ENCODE measurements at places on chromosomes 2 and 18.
A peak's percentile ranks its signal among the peaks of the same experiment; 100 is the strongest.

DNA sequence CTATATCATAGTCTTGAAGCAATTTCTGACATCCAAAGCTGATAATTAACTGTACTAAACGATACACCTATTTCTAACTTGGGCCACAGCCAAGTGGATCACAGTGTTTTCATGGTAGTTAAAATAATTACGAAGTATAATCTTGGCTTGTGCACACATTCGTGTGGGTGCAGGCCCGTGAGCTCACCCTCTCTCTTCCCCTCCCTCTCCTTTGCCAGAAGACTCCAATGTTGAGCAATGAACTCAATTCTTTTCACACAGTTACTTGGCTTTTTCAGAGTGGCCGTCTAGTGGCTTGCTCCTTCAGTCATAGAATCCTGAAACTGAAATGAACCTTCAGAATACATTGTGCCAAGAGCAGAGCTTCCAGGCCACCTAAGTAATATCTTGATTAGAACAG, 178.7 kb downstream of the NCKAP5 start:
- DNase-seq, result no peak

DNA sequence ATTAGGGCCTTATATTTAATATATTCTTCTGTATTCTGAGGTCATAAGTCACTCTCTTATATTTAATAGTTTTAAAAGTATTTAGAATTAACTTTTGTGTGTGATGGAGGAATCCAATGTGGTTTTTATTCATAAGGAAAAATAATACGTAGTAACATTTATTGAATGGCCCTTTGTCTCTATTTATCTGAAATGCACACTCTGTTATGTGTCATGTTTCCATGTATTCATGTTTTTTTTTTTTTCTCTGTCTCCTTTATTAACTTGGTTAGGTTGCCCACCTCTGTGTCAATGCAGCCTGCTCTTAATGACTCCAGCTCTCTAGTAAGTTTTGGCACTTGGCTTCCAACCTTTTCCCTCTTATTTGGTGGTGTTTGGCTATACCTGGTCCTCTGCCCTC, 33.8 kb downstream of the RNF144A start:
- no peak for DNase-seq

GRCh38 chr2:200456567-200456966, 53.3 kb downstream of the KCTD18 start:
- DNase-seq, result no peak

DNA sequence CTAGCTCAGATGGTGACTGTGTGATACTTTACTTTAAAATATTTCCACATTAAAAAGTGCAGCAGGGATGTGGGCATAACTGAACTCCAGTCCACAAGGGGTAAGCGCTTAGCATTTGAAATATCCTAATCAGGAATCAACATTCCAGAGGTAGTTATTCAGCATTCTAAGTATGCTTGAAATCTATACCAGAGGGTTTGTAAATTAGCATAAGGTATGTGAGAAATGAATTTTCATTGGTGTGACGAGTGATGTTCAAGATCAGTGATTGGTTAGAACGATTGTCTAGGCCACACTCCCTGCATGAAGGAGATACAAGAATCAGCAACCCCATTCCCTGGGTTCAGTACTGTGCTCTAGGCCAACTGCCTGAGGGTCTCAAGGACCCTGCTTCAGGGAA, 42.6 kb downstream of the MAPK4 start:
- DNase-seq, result no peak

DNA sequence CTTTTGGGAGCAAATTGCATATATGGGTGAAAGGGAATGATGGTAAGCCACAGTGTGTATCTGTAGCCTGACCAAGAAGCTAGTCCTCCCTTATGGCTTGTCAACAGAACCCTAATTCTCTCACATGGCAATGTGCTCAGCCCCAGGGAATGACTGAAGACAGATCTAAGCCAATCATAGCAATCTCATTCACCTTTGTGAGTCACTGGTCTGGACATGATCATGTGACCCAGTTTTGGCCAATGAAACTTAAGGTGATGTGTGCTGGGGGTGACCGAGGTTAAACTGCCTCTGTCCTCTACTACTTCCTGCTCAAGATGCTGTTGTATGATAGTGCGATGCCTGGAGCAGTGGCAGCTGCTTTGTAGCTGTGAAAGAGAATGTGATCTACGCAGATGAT, 491.2 kb upstream of the HS6ST1 start:
- no peak for DNase-seq

- DNase-seq, result peak; percentile 53
Observed at GRCh38 chr2:219002395-219003266, 9.4 kb upstream of the CRYBA2 start.

GRCh38 chr2:65545837-65546805, 113.7 kb upstream of the SPRED2 start:
- DNase-seq, result no peak

- no peak for DNase-seq
Observed at GRCh38 chr2:85468096-85468703, 49.7 kb downstream of the SH2D6 start.

DNA sequence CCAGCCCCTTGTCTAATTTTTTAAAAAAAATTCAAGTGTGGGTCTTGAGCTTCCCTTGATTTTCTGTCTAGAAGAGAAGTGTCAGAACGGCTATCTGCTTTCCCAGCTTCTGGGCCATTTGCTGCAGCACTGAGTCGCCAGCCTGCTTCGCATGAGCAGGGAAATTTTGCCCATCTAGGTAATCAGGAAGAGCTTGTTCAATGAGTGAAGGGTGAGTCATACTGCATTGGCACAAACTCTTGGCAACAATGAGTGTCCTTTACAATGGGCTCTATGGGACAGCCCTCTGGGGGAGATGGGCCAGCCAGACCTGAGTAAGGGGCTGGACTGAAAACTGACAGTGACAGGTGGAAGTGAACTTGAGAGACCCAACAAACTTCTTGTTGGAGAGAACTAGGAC, 2.4 kb upstream of the RNF144A start:
- DNase-seq, result peak; percentile 31

DNA sequence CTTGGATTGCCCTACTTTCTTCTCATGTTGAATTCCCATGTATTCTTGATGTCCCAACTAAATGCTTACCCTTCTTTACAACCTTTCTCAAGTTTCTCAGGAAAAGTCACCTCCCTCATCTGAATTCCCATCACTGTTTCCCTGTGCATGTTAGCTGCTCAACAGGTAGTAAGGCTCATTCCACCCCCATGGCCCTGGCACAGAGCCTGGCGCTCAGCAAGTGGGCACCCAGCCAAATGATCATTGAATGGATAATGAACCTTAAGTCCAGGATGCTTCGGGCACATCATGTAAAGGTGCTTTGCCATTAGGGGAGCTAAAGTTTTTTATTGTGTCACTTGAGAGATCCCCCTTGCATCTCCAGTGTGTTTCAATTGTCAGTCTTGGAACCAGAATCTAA, 124.0 kb downstream of the PKP4 start:
- no peak for DNase-seq

DNA sequence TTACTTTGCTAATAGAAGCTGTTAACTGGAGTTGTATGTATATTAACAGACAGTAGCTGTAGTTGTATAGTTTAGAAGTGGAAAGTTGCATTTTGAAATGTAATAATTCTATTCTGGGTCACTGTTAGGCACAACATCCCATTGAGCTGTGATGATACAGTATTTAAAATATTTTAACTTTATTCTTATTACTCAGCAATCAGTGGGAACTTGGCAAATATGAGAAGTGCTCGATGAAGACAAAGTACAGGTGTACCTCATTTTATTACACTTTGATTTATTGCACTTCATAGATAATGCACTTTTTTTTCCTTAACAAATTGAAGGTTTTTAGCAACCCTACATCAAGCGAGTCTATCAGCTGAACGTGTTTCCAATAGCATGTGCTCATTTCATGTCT, 8.6 kb downstream of the DNAJC10 start:
- DNase-seq, result no peak

GRCh38 chr2:216635171-216635570, 2.0 kb downstream of the IGFBP2 start:
- DNase-seq, result no peak

DNA sequence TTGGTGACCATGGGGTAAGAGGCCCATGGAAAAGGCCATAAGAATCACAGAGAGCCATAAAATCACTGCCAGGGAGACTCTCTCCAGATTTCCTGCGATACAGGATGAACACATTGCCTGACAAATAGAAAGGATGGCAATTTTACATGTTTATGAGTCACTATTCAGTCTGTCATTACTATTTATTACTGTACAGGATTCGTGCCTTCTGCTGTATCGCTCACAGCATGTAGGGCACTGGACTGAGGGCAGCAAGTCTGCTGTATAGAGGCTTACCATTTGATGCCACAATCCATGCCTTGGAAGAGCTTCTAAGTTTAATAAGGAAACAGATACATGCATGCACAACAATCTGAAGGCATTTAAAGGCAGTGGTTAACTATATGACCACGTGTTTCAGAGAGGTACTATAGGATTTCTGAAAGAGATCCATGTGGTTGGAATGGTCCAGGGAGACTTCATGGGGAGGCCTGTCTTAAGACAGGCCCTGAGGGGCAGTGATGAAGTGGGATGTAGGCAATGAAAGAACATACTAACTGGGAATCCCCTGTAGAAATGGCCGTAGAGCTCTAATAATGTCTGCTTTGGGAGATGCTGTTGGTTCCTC, 702.4 kb upstream of the RAB6C start:
- no peak for DNase-seq

GRCh38 chr2:234164493-234165413, 114.3 kb downstream of the SPP2 start:
- peak; percentile 20 for DNase-seq

GRCh38 chr2:152506843-152507242, 171.9 kb downstream of the FMNL2 start:
- no peak for DNase-seq

- DNase-seq, result no peak
Observed at GRCh38 chr2:27085062-27085672, 1.4 kb upstream of the KHK start.

Data from stimulated activated CD4-positive, alpha-beta T cell treated with anti-CD3 and anti-CD28 coated beads, Interleukin-4, amount 100 ng/mL, for 24 hours (primary cell).